Epithelial cell of prostate (primary cell): ENCODE measurements at places on chromosomes 16 and 17.
A peak's percentile ranks its signal among the peaks of the same experiment; 100 is the strongest.

DNA sequence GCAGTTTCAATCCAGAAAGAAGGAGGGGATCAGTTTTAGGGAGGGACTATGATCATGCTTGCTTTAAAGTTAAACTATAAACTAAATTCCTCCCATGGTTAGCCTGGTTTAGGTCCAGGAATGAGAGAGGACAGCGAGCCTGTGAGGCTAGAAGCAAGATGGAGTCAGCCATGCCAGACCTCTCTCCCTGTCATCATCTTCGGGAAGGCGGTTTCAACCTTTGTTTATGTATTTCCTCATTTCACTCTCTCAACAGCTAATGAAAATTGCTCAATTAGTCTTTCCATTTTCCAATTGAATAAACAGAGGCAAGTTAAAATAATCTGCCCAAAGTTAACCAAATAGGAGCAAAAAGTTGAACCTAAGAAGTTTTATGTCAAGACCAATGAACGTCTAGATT lies 201.5 kb downstream of the KCNJ2 start:
- DNase-seq: no peak

GRCh38 chr16:87325423-87325858 lies 8.2 kb upstream of the C16orf95 start:
- DNase-seq: no peak

- DNase-seq: no peak
Measured at GRCh38 chr16:87382023-87382785, 1.4 kb downstream of the FBXO31 start.

DNA sequence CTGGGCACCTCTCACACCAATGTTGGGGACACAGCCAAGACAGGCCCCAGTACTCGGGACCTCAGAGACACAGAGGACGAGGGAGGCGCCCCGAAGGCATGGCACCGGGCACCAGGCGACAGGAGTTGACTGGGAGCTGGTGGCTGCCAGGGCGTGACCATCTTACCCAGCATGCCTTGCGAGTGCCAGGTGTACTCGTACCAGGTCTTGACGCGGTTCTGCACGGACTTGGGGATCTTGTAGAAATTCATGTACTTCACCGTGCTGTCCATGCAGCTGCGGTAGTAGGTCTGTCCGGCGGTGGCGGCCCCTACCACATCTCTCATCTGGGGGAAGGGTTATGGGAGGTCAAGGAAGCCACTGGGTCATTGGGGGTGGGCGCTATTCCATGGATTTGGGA lies 67.3 kb downstream of the CNGB1 start:
- no peak for DNase-seq

DNA sequence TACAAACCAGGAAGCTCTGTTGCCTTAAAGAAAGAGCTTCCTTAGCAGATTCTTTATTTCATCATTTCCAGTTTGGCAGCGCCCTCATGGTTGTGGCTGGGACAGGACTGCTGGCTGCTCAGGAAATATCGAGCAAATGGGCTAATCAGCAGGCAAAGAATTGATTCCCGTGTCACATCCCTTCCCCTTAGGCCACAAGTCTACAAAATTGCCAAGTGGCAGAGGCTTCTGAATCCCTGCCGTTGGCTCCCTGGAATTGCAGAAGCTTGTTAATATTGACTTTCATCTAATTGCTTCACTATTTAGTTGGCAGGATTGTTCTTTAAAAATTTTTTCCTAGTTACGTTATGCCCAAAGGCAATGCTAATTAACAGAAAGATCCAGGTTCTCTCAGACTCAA lies 456.3 kb upstream of the ERCC4 start:
- DNase-seq: no peak

DNA sequence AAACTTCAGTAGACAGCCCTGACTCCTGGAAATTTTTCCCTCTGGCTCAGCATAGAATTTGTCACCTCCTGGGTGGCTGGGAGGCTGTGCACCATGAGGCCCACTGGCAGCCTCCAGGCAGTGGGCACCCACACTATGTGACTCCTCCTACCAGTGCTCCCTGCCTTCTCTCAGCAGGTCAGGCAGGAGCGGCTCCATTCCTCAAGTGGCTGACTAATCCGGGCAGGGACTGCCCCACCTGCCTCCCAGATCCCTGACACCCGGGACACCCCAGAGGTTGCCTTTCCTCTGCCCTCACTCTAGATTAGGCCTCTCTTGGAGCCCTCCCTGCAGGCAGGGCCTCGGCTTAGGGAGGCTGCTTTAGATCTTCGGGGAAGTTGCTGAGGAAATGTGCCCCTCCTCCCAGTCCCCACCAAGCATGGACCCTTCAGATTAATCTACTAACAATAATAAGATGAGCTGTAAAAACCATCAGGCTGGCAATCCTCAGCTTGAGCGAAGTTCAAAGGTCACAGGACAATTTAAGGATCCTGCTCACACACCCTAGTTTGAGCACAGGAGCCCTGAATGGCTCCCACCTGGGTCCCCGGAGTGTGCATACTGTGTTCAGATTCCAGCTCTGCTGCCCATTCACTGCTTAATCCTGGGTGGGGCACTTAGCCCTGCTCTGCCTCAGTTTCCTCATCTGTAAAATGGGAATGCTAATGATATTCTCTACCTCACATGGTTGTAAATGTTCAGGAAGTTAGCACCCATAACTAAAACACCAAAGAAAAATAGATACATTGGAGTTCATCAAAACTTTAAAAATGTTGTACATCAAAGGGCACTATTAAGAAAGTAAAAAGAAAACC lies 10.0 kb upstream of the MYCBPAP start:
- DNase-seq: peak; percentile 41

- DNase-seq: no peak
Measured at GRCh38 chr16:69348222-69348621, 3.4 kb downstream of the TMED6 start.

DNA sequence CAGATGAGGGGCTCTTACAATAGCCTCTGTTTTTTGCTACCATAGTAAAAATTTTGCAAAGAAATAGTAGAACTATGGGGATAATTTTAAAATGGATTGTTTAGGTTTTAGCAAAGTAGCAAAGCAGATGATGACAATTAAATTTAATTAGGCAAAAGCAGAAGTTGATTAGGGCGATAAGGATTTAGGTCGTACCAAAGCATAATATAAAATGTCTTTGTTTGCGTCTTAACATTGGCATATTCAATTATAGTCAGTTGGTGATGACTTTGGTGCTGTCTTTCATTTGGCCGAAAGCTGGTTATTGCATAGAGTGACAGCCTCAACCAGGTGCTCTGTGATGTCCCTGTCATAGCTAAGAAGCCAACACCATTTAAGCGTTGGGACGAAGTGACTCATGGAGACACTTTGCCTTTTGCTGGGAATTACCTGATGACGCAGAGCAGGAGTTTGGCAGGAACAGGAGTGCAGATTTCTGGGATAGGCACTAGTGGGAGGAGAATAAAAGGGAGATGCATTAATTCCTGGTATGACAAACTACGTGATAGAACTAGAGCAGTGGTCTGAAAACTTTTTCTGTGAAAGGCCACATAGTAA lies 38.3 kb downstream of the MAP2K6 start:
- DNase-seq: no peak

DNA sequence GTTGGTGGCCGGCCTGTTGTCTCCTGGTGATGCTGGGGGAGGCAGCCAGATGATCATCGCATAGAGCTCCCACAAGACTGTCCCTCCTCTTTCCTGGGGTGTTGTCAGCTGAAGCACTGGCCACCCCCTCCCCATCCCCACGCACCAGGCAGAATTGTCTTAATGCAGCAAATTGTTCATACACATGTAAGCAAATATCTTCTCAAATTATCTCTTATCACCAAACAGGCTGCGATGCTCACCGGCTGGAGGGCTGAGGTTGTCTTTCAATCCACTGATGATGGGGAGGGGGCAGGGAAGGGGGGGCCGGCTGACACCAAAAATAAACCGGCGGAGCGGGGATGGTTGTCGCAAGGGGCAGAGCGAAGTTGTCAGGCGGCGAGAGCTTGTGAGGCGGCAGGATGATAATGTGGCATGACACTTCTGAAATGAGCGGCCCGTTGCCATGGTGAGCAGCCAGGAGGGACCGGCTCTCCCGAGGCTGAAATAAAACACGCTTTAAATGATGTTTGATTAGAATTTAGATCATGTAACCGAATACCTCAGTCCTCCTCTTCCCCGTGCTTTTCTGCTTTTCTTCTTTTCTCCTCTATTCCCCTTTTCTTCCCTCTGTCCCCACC lies 59.8 kb downstream of the MRM1 start:
- no peak for DNase-seq

DNA sequence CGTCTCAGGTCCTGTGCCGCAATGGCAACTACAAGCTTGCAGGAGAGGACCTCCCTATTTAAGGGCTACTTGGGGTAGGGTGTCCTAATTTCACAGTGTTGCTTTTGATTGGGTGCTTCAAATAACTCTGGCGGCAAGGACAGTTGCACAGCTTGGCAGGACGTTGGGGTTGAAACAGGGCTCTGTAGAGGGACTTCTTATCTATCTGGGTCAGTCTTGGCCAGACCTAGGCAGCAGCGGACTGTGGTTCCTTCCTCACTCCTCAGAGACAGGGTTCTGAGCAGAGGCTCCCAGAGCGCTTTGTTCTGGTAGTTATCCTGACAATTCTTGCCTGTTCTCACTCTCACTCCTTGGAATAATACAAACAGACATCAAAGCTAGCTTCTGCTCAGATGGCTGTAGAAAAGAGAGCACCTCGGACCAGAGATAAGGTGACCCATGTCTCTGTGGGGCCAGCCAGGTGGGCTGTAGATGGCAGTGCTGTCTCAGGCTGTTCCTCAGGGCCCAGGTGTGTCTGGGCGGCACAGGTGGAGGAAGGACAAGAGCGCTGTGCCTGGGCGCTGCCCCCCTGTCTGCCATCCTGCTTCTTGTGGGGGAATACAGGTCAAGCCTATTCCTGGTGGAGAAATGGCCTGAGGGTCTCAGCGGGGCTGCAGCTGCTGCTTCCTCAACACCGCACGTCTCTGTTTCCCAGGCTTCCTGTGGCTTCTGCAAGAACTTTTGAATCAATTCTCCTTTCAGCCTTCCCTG lies 61.0 kb downstream of the PLD6 start:
- no peak for DNase-seq

DNA sequence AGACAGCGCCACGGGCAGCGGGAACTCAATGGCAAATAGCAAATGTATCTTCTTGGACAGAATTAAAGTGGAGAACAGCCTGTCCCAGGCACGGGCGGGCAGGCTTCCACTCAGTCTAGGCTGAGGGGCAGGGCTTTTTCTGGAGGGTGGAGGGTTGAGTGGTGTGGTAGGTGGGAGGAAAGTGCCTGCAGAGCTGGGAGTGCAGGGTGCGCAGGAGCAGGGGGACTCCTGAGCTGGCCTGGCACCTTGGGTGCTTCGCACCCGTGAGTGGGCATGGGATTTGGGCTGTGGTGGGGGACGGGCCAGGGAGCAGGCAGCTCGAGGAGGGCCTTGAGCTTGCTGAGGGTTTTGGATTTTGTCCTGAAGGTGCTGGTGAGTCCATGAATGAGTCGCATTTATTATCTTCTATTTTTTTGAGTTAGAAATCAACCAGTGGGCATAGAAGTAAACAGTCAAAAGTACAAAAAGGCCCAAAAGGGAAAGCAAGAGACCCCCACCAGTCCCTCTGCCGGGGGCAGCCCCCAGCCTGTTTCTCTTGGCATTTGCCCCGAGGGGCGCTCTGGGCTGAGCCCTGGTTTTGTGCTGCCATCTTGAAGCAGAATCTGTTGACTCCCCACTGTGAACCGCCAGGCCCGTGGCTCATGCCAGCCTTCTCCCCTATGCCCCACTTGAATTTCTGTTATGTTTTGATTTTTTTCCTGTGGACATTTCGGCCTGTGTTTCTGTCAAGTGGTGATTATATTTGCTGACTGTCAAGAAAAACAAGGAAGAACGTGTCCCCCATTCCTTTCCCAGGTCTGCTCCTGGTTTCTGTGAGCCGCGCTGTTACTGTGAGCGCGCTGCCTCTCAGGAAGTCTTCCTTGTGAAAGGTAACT lies 8.2 kb downstream of the ADORA2B start:
- no peak for DNase-seq

DNA sequence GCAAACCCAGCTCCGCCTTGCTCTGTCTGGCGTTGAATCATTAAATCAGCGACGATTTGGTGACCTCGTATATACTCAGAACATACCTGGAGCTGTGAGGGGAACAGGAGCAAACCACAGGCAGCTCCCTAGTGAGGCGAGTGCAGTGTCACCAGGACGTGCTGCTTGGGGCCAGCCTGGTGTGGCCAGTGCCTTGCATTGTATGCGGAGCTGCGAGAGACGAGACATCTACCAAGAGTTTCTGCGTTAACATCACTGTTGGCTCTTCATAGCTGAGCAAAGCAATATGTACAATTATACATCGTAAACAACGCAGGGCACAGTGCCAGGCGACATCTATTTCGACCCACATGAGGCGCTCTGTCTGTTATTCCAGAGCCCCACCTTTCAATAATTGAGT lies 27.9 kb downstream of the MINK1 start:
- DNase-seq: no peak

DNA sequence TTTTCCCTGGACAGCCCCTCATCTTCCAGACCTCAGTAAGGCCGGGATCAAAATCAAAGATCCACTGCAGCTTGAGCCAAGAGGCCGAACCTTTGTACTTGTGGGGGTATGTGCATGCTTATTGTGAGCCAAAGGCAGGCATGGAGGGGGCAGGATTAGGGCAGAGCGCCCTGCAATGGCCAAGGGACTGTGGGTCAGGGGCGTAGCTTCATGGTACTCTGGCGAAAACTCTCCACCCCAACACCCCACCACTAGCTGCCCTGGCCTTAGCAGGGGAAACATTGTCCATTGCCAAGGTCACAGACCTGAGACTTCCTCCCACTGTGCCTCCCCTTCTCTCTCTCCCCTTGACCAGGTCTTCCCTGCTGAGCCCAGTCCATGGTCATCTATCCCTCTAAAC lies 90.1 kb downstream of the TMEM132E start:
- DNase-seq: no peak

DNA sequence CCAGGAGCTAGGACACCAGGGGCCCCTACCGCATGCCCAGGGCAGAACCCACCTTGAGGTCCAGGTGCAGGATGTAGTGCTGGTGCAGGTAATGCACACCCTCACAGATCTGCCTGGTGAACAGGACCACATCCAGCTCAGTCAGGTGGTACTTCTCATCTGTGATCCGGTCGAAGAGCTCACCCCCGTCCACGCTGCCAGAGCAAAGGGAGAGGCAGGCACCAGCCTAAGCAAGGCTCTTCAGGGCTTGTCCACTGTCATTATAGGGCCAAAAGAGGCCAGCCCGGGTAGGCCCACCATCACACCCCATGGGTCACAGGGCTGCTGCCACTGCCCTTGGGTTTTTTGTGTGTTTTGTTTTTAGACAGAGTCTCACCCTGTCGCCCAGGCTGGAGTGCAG lies 21.0 kb downstream of the MYLK3 start:
- no peak for DNase-seq

GRCh38 chr16:15928261-15929104 lies 20.9 kb upstream of the ABCC1 start:
- DNase-seq: no peak
